ENCODE measurements at places on chromosomes 3 and 15. TPM values are rescaled to one million over a fixed set of nuclear protein-coding genes. Genes with fewer than 3 reads are reported as not detected.

DNA sequence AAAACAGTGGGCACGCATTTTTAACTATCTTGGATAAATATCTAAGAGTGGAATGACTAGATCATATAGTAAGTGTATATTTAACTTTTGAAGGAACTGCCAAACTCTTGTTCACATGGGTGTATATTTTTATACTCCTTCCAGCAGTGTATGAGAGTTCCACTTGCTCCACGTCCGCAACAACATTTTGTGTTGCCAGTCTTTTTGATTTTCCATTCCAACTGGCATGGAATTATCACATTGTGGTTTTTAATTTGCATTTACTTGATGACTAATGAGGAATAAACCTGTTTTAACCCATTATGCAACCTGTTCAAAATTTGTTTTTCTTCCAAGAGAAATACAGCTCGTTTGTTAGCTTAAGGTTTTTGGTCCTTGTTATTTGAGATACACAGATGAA lies 51.6 kb downstream of the ZNF621 start:
- DNase-seq = no peak

Gene IL17RE
- 0.58 TPM for total RNA-seq

- peak; percentile 5 for DNase-seq
Measured at GRCh38 chr3:127374086-127375010, 86.5 kb upstream of the PRR20G start.

DNA sequence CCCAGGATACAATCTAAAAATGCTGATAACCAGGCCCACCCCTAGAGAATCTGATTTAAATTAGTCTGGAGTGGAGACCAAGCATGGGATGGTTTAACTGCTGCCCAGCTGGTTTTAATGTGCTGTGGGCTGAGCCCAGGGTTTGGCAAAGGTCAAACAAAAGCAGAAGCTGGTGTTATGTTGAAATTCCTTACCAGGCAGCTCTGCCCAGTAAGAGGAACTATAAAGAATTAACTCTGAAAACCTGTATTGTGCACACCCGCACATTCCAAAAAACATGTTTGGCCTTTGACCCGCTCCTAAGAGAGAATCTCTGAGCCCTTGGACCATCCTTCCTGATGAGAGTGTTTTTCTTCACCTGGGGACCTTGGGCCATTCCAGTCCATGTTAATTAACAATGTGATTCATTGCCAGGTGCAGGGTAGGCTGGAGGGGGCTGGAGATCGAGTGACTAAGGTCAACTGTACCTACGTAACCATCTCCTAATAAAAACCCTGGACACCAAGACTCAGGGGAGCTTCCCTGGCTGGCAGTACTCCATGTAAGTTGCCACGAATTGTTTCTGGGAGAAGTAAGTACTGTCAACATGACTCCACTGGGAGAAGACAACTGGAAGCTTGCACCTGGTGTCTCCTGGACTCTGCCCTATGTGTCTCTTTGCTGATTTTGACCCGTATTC lies 10.9 kb downstream of the CCDC13 start:
- no peak for DNase-seq

DNA sequence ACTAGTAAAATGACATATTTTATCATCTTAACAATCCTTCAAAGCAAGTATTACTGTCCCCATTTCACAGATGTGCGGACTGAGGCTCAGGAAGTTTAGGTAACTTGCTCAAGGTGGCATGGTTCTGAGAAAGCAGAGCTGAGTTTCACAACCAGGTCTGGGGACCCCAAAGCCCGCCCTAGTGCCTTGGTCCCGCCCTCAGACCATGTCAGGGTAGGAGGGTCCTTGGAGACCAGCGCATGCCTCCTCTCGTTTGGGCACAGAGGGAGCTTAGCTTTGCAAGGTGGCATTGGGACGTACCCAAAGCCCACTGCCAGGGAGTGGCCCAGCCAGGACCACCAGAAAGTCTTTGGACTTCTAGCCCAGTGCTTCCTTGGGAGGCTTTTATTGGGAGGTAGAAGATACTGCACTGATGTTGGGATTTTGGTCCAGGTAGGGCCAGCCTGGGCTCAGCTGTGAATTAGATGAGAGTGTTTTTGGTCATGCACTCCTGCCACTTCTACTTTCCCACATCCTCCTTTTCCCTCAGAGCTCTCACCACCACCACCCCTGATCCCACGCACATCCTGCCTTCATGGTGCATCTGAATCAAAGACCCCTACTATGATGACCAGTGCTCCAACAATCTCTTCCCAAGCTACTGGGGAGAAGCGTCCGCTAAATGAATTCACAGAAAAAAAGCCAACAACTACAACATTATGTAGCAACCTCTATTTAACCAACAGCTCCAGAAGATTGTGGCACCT lies 307.9 kb downstream of the TLE3 start:
- no peak for DNase-seq

GRCh38 chr15:65087873-65088642 lies 11.5 kb downstream of the KBTBD13 start:
- peak; percentile 70 for DNase-seq

DNA sequence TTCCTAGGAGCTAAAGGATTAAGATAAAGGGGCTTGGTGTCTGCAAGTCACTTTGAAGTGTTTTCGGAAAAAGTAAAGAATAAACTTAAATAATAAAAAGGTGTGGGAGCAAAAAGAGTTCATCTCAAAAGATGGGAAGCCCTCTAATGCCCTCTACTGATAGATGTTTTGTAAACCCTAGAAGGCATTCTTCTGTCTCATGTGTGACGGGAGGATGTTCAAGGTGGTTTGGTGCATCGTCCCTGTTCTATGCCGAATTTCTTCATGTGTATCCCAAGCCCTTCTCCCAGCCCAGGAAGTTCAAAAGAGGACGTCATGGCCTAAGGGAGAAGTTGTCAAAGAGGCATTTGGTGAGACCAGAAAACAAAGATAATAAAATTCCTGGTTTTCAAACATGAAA lies 37.2 kb downstream of the CCK start:
- no peak for DNase-seq

DNA sequence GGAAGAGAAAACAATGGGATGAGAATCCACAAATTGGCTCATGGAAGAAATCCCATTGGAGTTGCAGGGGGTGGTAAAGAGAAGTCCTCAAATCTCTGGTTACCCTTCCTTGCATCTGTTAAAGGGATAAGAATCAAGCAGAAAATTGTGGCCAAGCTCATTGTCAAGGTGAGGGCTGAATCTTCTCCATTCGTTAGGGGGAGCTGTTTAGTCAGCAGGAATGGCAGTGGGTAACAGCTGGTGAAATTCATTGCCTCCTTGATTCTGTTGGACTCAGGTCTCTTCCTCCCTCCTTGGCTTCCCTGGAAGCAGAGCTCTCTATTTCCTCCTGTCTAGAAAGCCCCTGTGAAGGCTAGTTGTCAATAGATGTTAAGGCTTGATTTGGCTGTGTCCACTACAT lies 343.1 kb upstream of the SEMA6D start:
- no peak for DNase-seq

GRCh38 chr15:22878103-22878502 lies 39.6 kb downstream of the NIPA2 start:
- DNase-seq = no peak

- no peak for DNase-seq
Measured at GRCh38 chr3:152339881-152340505, 71.3 kb downstream of the MBNL1 start.

- DNase-seq = no peak
Measured at GRCh38 chr15:45827275-45827674, 192.4 kb downstream of the SQOR start.

Gene FAM3D
- 0.16 TPM for total RNA-seq

DNA sequence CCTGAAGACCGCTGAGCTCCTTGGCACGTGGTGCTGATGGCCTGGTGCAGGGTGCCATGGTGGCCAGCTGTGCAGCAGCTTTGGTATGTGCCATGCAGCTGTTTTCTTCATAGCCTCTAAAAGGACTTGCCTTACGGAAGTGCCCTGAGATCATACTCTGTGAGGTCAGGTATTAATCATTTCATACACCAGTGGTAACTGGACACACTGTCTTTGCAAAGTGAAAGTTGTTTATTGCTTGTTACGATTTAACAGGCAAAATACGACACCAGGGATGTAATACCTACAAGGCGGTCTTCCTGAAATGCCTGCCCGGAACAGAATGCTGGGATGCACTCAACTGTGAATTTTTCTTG lies 184.6 kb downstream of the ATP10A start:
- DNase-seq = no peak

DNA sequence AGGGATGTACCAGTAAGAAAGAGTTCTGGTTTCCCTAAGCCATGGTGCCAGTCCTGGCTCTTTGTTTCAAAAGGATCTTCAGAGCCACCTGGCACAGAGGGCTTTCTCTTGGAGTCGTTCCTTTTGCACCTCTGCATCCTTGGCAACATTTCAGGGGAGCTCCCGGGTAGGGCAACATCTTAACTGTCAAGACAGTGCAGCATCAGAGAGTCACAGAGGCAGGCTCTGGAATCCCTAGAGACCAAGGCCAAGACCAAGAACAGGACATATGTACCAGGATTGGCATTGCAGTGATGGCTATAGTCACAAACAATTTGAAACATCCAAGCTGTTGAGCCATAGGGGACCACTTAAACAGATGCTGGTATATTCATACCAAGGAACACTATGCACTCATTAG lies 129.4 kb upstream of the ADPGK start:
- no peak for DNase-seq

- no peak for DNase-seq
Measured at GRCh38 chr3:107272471-107272870, 104.8 kb upstream of the CCDC54 start.

DNA sequence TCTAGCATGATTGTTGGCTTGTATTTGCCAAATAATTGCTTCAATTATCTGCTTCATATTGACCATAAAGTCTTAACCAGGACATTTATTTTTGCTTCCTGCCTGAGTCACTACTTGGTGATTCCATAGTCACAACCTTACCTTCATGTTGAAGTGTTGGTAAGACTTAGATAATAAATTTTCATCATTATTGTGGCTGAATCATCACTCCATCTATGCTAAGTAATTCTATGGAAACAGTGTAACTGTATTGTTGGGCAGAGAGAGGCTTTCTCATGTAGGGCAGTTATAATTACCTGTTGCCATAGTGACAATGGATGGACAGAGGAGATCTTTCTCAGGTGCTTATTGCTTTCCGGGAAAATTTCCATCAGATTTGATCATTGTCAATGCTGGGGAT lies 330.7 kb upstream of the LRRC3B start:
- DNase-seq = no peak

Gene SLC9A9
- total RNA-seq = 4.9 TPM

DNA sequence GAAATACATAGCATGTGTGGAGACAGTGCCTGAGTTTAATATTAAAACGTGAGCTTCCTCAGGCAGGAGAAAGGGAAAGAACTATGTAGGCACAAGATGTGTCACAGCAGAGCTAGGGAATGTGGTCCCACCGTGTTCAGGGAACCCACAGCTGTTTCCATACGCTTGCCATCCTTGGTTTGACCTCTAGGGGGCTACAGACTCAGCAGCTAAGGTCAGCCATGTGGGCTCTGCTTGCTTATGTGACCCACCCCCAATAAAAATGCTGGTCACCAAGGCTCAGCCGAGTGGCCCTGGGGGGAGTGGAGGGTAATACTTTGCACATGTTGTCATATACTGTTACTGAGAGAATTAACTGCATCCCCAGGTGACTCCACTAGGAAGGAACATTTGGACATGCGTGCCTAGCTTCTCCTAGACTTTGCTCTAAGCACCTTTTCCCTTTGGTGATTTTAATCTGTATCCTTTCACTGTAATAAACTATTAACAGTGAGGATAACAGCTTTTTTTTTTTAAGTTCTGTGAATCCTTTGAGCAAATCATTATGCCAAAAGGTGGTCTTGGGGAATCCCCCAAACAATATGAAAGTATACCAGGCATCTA lies 3.3 kb downstream of the TUBGCP5 start:
- no peak for DNase-seq

GRCh38 chr3:149586871-149587270 lies 71.0 kb downstream of the WWTR1 start:
- no peak for DNase-seq

GRCh38 chr3:144590854-144591253 lies 619.2 kb downstream of the DIPK2A start:
- no peak for DNase-seq

Gene BSN
- 0.55 TPM for total RNA-seq
